ENCODE measurements at places on chromosomes 16 and 17.

- DNase-seq, result no peak
Observed at GRCh38 chr16:80279656-80280055, 261.1 kb upstream of the DYNLRB2 start.

DNA sequence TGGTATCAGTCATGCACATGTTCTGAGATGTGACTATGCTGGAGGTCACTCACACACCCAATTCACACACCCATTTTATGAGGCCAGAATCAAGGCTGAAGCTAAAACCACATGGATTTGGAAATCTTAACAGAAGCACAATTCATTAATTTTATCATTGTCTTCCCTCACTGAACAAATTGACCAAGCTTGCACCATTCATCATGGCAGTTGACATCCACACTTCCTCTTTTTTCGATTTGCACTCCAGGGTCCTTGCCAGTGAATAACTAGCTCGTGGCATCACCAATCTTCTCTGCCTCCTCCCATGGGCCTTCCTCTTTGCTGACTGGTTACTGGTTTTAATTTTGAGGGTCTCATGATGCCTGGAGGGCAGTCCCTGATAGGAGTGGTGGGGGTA, 123.0 kb upstream of the ASIC2 start:
- DNase-seq, result no peak

- DNase-seq, result peak; percentile 76
Observed at GRCh38 chr17:38898812-38899348, 26.5 kb upstream of the LASP1NB start.

GRCh38 chr17:81030741-81031565, 4.0 kb upstream of the BAIAP2 start:
- no peak for DNase-seq

DNA sequence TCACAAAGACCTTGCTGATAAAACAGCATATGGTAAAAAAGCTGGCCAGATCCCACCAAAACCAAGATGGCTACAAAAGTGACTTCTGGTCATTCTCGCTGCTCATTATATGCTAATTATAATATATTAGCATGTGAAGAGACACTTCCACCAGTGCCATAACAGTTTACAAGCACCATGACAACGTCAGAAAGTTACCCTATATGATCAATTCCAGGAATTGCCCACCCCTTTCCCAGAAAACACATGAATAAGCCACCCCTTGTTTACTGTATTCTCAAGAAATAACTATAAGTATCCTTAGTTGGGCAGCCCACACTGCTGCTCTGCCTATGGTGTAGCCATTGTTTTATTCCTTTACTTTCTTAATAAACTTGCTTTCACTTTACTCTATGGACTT, 44.6 kb upstream of the IRX5 start:
- DNase-seq, result no peak

GRCh38 chr16:27460213-27460612, 58.2 kb downstream of the IL21R start:
- DNase-seq, result no peak

DNA sequence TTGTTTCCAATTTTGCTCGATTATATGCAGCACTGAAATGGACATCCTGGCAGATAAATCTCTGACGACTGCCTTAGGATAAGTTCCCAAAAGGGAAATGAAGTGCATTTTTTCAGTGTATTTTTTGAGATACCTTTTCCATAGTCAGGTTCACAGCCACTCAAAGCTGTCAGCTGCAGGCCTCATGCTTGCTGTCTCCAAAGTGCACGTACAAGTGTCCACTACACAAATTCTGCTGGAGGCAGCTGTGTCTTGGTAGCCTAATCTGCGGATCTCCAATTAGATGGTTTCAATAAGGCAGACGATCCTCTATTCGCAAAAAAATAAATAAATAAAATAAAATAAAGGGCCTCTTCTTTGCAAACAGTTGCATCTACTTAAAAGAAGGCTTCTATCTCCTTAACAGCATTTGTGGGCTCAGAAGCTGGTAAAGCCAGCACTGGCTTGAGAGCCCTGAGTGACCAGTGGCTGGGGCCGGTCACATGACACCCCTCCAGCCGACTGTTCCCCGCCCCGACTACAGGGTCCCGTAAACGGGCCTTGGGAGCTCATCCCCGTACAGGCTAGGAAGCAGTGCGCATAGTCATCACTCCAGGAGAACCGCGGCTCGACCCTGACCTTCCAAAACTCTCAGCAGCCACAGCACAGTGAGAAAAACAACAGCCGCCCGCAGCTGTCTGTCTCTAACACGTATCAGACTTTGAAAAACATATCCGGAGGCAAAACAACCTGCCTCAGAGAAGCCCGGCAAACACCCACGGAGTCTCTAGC, 18.8 kb downstream of the RPH3AL start:
- DNase-seq, result no peak

DNA sequence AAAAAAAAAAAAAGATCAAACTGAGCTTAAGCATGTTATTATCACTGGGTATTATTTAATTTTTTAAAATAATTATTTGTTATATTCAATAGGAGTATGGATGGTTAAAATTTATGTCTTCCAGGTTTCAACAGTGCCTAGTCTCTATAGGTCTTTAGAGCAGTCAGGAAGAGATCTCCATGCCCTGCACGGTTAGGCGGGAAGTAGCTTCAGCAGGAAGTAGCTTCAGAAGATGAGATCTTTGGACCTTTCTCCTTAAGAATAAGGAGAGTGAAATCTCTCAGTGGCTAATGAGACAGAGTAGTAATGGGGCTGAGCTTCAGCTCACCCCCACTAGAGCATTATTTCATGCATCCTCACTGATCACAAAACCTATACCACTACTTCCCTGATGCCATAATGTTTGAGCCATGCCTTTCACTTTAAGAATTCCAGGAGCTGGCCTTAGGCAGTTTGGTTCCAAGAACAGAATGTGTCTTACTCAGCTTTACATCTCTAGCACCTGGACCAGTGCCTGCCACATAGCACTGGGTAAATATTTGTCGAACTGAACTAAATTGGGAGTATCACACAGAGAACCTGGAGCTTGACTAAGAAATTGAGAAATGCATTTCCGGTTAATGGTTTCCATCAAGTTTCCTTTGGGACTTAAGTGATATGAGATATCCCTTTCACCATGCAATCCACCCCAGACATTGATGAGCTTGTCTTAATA, 43.5 kb downstream of the SCPEP1 start:
- no peak for DNase-seq

DNA sequence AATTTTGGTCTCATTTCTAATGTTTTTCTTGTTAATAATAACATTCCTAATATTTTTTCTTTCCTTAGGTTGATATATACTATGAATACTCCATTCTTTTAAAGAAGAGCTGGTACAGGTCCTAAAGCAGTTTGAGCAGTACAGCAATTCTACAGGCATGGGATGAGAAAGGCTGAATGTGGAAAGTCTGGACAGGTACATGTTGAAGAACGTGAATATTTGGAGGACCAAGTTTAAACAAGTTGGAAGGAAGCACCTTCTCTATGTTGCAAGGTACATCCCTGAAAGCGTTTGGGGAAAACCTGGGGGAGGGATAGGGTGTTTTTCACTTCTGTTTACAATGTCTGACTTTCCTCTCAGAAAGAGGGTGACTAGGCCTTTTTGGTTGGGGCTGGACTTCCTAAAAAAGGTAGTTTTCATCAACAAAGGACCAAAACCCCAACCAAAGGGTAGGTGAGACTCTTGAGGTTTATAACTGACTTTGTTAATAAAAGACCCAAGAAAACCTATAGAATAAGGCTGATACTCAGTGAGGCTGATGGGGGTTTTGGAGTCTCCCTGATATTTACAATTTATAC, 95.9 kb upstream of the AXIN2 start:
- no peak for DNase-seq

GRCh38 chr16:10871157-10871991, 5.6 kb upstream of the CIITA start:
- no peak for DNase-seq

DNA sequence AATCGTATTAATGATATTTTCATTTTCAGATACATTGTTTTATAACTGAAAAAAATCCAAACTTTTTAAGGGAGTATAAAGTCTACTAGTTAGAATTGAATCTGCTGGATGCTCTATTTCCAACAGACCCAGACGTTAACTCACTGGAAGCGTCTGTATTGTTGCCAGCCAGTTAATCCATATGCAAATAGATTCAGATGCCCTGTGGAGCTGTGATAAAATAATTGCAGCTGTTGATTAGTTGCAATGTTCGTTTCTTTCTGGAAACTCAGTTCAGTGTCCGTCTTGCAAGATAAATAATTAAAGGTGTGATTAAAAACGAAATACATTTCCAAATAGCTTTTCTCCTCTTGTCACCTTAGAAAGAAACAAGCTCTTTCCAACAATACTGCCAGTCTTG, 5.1 kb upstream of the GNA13 start:
- no peak for DNase-seq

GRCh38 chr16:67284699-67285646, 5.6 kb downstream of the PLEKHG4 start:
- no peak for DNase-seq

- DNase-seq, result no peak
Observed at GRCh38 chr17:61478026-61478789, 26.0 kb downstream of the TBX4 start.

- DNase-seq, result peak; percentile 77
Observed at GRCh38 chr17:19306160-19307111, 56.1 kb downstream of the B9D1 start.

DNA sequence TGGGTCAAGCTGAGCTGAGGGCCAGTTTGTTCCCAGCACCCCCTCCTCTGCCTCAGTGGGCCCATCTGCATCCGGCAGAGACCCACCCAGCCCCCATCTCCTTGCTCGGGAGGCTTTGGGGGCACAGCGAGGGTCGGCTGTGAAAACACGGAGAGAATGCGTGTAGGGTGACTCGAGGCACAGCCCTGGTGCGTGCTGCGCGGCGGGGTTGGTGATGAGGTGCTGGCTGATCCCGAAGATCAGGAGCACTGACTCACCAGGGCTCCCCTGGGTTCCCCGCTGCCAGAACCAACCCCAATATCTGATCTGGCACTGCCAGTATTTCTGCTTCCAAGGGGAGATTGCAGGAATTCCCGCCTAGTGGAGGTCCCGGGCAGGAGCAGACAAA, 7.5 kb upstream of the KRT17 start:
- no peak for DNase-seq

DNA sequence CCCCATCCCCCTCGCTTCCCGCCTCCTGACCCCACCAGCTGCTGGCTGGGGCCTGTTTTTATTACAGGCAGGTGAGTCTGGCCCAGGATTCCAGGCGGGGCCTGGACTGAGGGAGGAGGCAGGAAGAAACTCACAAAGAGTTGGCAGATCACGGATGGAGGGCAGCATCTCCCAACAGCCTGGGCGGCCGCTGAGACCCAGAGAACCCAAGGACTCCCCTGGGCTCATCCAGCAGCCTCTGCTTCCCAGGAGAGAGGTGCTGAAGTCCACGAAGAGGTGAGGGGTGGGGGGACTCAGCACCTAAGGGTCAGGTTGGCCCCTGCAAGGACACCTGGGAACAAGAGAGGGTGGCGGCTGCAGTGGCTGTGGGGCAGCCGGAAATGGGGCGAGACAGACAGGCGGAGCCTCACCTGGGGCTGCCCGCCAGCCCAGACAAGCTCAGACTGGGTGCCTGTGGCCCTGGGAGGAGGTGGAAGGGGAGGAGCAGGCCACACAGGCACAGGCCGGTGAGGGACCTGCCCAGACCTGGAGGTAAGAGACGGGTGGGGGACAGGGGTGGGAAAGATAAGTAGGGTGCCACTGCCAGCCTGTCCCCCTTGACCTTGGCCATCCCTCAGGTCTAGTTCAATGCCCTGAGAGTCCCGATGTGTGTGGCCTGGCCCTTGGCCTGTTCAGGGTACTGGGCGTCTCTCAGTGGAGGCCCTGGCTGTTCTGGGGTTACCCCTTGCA, 8.7 kb upstream of the ADGRG1 start:
- no peak for DNase-seq

DNA sequence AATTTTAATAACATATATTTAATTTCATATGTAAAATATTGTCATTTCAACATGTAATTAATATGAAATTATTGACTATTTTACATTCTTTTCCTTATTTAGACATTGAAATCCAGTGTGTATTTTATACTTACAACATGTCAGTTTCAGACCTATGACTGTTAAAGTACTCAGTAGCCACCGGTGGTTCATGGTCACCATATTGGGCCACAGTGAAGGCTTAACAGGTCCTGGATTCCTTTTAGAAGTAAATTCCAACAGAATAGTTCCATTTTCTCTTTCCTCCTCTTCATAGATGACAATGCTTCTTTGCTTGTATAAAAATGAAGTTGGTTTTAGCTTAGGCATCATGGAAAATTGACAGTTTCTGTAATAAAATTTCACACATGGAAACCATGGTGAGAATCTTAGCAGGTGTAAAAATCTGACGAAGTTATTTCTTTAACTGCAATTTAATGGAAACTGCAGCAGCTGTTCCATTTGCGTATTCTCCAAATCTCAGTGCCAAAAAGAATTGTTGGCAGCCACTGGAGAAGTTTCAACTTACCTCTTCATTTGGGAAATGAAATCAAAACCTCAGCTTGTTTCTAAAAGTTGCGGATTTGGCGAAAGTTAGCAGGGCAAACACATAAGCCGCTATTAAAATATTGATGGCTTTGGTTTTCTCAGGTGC, 231.1 kb downstream of the CDH13 start:
- no peak for DNase-seq

GRCh38 chr16:76389126-76389525, 111.9 kb downstream of the CNTNAP4 start:
- DNase-seq, result no peak

DNA sequence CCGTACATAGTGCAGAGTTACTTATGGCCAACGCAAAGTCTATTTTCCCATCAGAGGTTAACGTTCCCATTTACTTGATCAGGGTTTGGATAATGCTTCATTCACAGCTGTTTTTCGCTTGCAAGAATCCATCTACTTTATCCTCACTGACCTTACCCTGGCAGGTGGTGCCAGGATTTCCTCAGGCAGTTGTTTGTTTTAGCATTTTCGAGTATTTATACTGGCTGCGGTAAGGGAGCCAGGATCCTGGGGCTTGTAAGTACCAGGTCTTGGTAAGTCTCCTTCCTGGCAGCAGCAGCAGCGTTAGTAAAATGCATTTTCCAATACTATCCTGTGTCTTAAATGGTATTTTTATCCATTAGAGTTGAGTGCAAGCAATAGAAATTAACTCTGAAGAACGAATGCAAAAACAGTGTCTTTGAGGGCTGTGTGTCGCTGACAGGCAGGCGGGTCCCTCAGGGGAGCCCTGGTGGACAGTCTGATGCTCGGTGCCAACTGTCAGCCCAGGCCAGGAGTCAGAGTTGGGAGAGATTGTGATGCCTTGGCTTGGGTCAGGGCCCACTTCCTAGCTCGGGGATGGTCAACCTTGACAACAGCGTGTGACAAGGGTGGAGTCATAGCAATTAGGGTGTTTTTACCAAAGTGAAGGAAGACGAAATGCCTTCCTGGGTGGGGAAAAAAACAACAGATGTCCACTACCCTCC, 92.4 kb upstream of the HSBP1 start:
- DNase-seq, result no peak

- no peak for DNase-seq
Observed at GRCh38 chr17:3763777-3764170, 37.2 kb downstream of the ITGAE start.

DNA sequence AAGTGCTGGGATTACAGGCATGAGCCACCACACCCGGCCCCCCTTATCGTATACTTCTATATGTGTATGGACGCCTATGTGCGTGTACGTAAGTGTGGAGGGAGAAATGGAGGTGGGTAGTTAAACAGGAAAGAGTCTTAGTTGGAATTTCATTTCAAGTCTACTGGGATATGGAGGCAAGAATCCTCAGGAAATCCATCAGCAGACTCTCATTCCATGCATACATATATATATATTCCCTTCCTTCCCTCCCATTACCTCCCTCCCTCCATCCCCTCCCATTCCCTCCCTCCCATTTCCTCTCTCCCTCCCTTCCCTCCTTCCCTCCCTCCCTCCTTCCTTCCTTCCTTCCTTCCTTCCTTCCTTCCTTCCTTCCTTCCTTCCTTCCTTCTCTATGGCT, 391.7 kb upstream of the RBFOX1 start:
- no peak for DNase-seq

- DNase-seq, result no peak
Observed at GRCh38 chr16:27698746-27699145, 148.8 kb downstream of the KATNIP start.
